Skeletal muscle tissue (tissue), 5 donors: ENCODE measurements at places on chromosomes 7 and 10. TPM values are rescaled to one million over a fixed set of nuclear protein-coding genes. Genes with fewer than 3 reads are reported as not detected.

Gene ORC5
- 24.0 TPM for total RNA-seq

Gene ELN
- 107 TPM for total RNA-seq

Gene FGFBP3
- 1.6 TPM for total RNA-seq

Gene FAM237B
- total RNA-seq, result not detected

Gene BHLHA15
- total RNA-seq, result not detected

Gene ZC3HAV1L
- 16.7 TPM for total RNA-seq

Gene EMX2
- total RNA-seq, result 2.1 TPM

Gene VSTM4
- 40.7 TPM for total RNA-seq

Gene GJD4
- 2.1 TPM for total RNA-seq

Gene CUBN
- 4.2 TPM for total RNA-seq

Gene SPACDR
- total RNA-seq, result not detected

Gene STK31
- 1.0 TPM for total RNA-seq

Gene PDZD7
- 1.0 TPM for total RNA-seq

Gene ODAD2
- total RNA-seq, result 0.52 TPM

Gene HOXA11
- 2.1 TPM for total RNA-seq

Gene TFPI2
- total RNA-seq, result 1.0 TPM

Gene NEURL1
- 12.0 TPM for total RNA-seq

Gene SLC39A12
- under 0.01 TPM for total RNA-seq

Gene MARVELD1
- total RNA-seq, result 17.2 TPM

Gene ARPC1A
- total RNA-seq, result 53.2 TPM

Gene ZNF804B
- total RNA-seq, result not detected

Gene PLAC9
- total RNA-seq, result 36.5 TPM

Gene CNPY1
- total RNA-seq, result 0.52 TPM

Gene COG5
- 21.4 TPM for total RNA-seq

Gene HMX3
- total RNA-seq, result not detected

Gene SLC26A5
- not detected for total RNA-seq

Gene ADAM8
- total RNA-seq, result 2.6 TPM

Gene RAB19
- 0.52 TPM for total RNA-seq

Gene FFAR4
- total RNA-seq, result 0.52 TPM

Gene GNAI1
- total RNA-seq, result 25.6 TPM

Gene SAP25
- total RNA-seq, result not detected

Gene FLNC
- total RNA-seq, result 611 TPM

Gene MACROH2A2
- total RNA-seq, result 8.4 TPM

Gene SORCS1
- 4.2 TPM for total RNA-seq

Gene MMP21
- under 0.01 TPM for total RNA-seq

Gene MUC3A
- not detected for total RNA-seq

Gene PRKCQ
- 14.6 TPM for total RNA-seq

Gene LIPF
- not detected for total RNA-seq

Gene ENO4
- total RNA-seq, result not detected

Gene MRC1
- total RNA-seq, result 27.1 TPM

Gene SFRP5
- total RNA-seq, result 1.6 TPM

Gene IL6
- total RNA-seq, result not detected

Gene FAM25G
- total RNA-seq, result not detected

Gene TEX47
- not detected for total RNA-seq

Gene SND1
- total RNA-seq, result 104 TPM

Gene GBX1
- not detected for total RNA-seq

Gene ANKRD61
- total RNA-seq, result not detected

Gene CALHM2
- total RNA-seq, result 4.7 TPM

Gene SPDYE2
- not detected for total RNA-seq

Gene IGF2BP3
- total RNA-seq, result 59.0 TPM

Gene ETV1
- 6.3 TPM for total RNA-seq

Gene TCF7L2
- total RNA-seq, result 33.9 TPM

Gene ZCWPW1
- total RNA-seq, result 3.1 TPM

Gene STEAP2
- total RNA-seq, result 2.6 TPM

Gene CCT6A
- total RNA-seq, result 113 TPM

Gene ATOH7
- not detected for total RNA-seq

Gene TWIST1
- total RNA-seq, result 12.0 TPM

Gene DENND2A
- total RNA-seq, result 32.4 TPM

Gene PPP1R17
- total RNA-seq, result not detected

Gene SPDYE18
- not detected for total RNA-seq
